ENCODE measurements at places on chromosomes 7 and 10.

DNA sequence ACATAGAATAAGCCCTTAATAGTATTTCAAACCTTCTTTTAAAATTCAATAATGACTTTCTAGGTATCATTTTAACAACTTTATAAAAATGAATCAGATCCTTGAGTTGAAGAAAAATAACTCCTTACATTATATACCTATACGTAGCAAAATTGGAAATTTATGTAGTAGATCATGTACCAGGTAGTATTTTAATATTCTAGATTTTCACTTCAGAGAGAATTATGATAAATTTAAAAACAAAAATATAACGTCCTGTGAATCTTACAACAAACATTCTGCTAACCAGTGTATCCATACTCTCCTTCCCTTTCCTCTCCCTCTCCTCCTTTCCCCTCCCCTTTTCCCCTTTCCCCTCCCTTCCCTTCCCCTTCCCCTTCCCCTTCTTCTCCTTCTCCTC, 6.1 kb upstream of the RAB11FIP2 start:
- DNase-seq, result no peak

DNA sequence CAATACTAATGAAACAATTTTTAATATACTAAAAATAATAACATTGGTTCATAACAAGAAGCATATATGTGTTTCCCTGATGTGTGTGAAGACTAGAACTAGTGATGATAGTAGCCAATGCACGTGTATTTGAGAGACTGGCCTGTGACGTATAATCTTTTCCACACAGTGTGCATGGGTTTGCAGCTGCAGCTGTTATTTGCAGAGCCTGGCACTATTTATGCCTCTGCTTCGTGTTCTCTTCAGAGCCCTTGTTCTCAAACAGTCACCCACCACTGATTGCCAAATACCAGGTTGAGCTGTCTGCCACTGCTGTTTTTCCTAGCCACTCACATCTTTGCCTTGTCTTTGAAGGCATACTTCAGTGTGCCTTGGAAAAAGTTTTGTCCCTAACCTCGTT, 531.7 kb downstream of the ETV1 start:
- peak; percentile 1 for DNase-seq

DNA sequence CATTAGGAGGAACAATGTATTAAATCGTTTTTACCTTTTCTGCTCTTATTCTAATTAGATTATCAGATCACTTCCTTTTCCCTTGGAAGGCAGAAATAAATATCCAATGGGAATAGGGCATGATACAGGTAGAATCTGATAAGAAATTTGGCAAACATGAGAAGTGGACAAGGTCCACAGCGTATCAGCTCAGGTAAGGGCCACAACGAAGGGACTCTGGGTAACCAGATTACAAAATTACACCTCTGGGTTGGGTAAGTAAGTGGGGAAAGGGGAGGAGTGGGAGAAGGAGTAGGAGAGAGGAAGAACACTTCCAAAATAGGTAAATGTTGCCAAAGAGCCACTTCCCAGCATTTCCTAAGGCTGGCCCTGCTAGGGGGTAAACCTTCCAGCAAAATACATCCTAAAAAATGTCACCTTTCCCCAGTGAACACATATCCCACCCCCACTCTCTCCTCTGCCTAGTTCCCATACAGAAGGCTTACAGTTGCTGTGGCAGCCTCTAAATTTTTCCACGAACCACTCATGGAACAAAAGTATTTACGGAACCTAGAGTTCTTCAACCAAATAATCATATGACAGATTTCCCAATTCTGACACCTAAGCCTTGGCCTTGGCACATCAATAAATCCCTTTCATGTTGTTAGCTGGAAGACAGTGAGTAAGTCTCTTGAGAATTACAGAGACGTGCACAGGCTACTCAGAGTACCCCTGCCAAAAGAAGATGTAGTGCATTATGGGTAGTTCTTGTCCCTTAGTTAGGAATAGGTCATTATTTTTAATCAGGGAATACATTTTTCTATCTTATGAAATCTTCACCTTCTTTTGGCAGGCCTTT, 51.5 kb upstream of the DLX6 start:
- no peak for DNase-seq

- DNase-seq, result no peak
These were observed 154.0 kb upstream of the TARP start for GRCh38 chr7:38427279-38427955.

GRCh38 chr7:28076423-28077200, 104.0 kb downstream of the JAZF1 start:
- DNase-seq, result no peak

DNA sequence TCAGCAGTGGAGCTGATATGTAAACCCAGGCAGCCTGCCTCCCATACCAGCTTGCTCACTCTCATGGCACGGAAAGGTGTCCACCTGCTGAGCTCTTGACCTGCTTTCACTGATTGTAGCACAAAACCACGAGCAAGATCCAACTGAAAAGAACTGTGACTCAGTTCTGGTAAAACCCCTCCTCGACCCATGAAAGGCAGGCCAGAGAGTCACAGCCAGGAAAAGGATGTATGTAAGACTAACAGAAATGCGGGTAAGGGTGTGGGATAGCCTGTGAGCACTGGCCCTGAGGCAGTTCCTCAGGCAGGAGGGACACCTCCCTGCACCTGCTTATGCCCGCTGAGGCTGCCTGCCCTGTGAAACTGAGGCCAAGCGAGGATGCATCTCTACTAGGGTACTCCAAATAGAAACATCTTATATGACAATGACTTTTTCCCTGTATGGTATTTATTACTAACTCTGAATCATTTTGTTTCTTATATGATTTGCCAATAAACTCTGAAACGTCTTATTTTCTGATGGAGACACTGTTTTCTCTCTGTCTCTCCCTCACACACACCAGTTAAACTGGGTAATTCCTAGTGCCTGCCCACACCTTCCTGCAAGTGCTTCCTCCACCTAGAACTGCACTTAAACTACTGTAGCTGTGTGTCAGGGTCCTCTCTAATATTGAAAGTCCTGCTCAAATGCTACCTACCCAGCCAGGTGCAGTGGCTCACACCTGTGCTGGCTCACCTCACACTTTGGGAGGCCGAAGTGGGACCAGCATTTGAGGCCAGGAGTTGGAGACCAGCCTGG, 73.3 kb upstream of the GHITM start:
- no peak for DNase-seq

GRCh38 chr10:32963096-32963495, 5.1 kb upstream of the ITGB1 start:
- DNase-seq, result no peak

All from occipital lobe (tissue), 3 donors.